ENCODE measurements at places on chromosomes 3 and 15.

DNA sequence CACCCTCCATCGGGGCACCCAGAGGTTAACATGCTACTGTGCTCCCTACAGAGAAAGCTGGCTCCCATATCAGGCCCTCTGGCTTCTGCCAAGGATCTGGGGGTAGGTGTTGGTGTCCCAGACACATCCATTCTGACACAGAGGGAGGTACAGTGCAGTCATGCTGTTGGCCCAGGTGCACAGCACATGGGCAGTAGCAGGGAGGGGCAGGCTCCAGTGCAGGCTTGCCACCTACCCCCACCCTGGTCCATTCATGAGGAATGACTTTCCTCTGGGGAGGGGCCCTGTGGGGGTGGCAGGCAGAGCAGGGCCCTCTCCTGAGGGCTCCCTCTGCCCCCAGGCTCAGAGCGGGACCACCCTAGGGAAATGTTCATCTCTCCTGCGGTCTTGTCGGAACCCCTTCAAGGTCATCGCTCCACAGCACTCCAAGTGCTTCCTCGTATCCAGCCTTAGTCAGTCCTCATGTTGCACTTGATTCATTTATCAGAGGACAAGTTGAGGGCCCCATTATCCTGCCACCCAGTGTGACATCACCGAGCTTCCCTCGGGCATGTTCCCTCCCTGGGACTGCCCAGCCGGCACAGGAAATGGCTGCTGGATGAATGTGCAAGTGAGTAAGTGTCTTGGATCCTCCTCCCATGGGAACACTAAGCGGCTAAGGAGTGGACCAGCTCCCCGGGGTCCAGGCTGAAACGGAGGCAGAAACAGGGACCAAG, 10.0 kb downstream of the DUSP7 start:
- peak; percentile 77 for DNase-seq

DNA sequence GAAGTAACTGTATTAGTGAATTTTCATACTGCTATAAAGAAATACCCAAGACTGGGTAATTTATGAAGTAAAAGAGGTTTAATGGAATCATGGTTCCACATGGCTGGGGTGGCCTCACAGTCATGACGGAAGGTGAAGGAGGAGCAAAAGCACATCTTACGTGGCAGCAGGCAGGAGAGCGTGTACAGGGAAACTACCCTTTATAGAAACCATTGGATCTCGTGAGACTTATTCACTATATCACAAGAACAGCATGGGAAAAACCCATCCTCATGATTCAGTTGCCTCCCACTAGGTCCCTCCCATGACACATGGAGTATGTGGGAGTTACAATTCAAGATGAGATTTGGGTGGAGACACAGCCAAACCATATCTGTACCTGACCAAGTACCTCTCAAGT, 812.3 kb upstream of the ALCAM start:
- no peak for DNase-seq

DNA sequence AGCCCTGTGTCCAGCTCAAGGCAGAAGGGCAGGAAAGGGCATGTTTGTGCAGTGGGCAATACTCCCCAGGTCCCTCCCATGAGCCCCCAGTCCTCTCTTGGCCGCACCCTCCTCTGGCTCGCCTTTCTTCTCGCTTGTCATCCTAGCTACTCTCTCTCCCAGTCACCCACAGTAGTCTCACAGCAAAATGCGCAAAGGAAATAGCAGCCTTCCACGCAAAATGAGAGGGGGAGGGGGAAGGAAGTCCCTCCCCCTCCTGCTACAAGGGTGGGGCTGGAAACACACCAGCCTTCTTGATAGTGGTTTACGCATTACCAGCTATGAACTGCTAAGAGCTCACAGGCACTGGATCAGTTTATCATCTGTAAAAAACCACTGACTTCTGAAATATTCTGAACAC, 83.8 kb downstream of the GADL1 start:
- no peak for DNase-seq

- no peak for DNase-seq
These were observed 422 bp downstream of the LSAMP start for GRCh38 chr3:116444819-116445310.

- DNase-seq = no peak
These were observed 211.7 kb downstream of the MBNL1 start for GRCh38 chr3:152480282-152480953.
